Activated T-helper 1 cell treated with anti-CD3 and anti-CD28 coated beads, Interleukin-2, amount 50 U/mL, for 16 hours (primary cell): ENCODE measurements at places on chromosomes 2 and 18.

- DNase-seq, result no peak
Measured at GRCh38 chr2:239258248-239258647, 142.6 kb downstream of the HDAC4 start.

DNA sequence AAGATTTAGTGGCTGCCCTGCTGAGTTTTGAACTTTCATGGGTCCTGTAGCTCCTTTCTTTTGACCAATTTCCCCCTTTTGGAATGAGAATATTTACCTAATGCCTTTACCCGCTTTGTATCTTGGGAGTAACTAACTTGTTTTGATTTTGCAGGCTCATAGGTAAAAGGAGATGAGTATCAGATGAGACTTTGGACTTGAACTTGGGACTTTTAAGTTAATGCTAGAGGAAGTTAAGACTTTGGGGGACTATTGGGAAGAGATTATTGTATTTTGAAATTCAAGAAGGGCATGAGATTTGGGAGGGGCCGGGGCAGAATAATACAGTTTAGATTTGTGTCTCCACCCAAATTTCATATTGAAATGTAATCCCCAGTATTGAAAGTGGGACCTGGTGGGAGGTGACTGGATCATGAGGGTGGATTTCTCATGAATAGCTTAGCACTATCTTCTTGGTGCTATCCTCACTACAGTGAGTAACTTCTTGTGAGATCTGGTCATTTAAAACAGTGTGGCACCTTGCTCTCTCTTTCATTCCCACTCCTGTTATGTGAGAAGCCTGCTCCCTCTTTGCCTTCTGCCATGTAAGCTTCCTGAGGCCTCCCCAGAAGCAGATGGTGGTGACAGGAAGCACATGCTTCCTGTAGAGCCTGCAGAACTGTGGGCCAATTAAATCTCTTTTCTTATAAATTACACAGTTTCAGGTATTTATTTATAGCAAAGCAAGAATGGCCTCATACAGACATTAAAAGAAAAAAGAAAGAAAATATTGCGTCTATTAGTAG lies 6.1 kb downstream of the ADI1 start:
- no peak for DNase-seq

- DNase-seq, result no peak
Measured at GRCh38 chr18:60232541-60232940, 140.0 kb downstream of the MC4R start.

- no peak for DNase-seq
Measured at GRCh38 chr2:139079311-139079710, 299.1 kb upstream of the NXPH2 start.

DNA sequence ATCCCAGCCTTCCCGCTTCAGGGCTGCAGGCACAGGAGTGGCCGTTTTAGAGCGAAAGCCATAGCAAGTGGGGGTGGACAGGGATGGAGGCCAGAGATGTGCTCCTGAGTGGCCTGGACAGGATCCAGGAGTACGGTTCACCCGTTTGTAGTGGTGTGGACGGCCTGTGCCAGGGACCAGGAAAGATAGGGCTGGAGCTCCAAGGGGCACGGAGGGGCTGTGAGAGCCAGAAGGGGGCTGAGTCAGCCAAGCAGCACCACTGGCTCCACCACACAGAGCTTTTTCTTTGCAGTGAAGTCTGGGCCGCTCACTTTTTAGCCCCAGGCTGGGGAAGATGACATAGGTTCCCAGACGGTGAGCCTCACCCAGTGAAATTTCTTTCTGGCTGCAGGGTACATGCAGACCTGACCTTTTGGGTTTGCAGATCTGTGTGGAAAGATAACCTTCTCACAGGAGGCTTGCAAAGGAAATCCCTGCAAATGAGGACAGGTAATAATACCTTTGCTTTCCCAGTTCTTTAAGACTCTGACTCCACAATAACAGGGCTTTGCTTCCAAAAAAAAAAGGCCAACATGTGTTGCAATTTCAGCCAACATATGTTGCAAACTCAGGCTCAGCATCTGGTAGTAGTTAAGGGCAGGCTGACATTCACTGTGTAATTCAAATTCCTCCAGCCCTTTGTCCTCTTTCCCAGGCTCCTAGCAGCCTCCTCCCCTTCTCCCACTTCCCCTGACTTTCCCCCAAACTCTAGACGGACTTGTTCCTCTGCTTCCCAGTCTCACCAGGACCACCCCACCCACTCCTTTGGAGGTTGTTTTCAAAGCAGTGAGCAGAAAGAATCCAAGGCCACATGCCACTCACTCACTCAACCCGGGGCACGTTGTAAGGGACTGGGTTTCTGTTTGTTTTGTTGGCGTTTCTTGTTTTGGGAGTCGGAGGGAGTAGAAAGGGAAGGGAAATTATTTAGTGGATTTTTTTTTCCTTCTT lies 20.3 kb upstream of the LAPTM4A start:
- DNase-seq, result no peak

GRCh38 chr18:76412818-76413565 lies 82.0 kb downstream of the ZNF516 start:
- DNase-seq, result no peak

DNA sequence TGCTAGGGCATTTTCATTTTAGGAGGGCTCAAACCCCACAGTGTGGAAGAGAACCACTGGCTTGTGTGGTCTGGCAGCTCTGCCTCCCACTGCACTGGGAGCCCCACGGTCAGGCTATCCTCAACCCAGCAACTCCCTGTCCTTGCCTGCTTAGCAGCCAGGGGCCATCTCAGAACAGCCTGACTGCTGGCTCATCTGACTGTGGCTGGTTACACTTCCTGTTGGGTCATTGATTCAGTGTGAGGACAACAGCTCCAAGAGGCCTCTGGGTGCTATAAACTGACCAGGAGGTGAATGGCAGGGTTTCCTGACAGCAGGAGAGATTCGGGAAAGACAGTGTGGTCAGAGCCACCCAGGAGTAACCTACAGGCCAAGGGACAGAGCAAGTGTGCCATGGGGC lies 40.1 kb downstream of the AMER3 start:
- DNase-seq, result no peak

DNA sequence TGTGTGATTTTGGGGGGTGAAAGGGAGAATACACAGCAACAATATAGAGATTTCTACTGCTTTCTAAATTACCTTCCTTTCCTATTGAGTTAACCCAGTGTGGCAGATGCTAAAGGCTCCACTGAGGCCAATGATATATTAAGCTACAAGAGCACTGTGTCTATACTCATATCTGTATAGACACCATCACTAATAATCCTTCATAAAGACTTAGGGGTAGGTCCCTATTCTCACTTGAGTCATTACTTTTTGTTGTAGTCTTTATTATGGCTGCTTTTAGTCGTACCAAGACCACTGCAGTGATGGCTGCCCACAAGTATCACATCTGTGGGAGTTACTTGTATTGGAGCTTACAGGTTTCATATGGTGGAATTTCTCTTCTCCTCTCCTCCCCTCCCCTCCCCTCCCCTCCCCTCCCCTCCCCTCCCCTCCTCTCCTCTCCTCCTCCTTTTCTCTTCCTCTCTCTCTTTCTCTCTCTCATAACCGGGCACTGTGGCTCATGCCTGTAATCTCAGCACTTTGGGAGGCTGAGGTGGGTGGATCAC lies 637.6 kb downstream of the ADCYAP1 start:
- DNase-seq, result no peak

- no peak for DNase-seq
Measured at GRCh38 chr2:144151851-144152250, 368.1 kb downstream of the ZEB2 start.

- DNase-seq, result no peak
Measured at GRCh38 chr2:3620834-3621233, 25.9 kb downstream of the COLEC11 start.

GRCh38 chr2:239236808-239237205 lies 164.0 kb downstream of the HDAC4 start:
- no peak for DNase-seq

DNA sequence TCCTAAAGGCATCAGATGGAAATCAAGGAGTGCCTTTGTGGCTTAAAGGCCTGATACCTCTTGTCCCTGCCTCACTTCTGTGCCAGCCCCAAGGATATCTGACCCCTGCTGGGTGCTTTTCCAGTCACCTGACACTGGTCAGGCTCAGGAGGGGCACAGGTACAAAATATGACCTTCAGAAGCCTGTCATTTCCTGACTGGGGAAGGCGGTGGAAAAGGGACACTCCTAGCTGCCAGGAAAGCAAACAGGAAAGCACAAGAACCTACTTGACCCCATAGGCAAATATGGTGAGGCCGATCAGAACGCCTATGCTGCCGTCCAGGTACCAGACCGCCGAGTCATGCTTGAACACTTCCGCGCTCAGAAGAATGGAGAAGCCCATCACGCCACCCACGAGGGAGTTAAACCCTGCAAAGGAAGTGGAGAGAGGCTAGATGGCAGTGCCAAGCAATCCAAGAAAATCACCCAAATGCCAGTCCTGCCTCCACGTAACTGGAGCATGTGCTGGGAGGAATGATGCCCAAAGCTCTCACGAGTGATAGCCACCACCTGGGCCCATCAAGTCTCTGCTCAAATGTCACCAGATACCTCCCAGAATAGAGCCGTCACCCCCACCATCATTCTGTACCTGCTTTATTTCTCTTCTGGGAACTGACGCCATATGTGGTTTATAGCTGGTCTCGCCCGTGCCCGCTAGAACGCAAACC lies 204.0 kb downstream of the MGAT5 start:
- DNase-seq, result no peak

- DNase-seq, result peak; percentile 43
Measured at GRCh38 chr18:45775241-45775676, 50.2 kb upstream of the SIGLEC15 start.

- no peak for DNase-seq
Measured at GRCh38 chr18:24947521-24948305, 404.3 kb downstream of the ZNF521 start.

- no peak for DNase-seq
Measured at GRCh38 chr18:2412996-2413751, 158.1 kb downstream of the METTL4 start.

GRCh38 chr2:159009940-159010339 lies 41.5 kb downstream of the TANC1 start:
- no peak for DNase-seq

- no peak for DNase-seq
Measured at GRCh38 chr2:222545823-222546795, 109.8 kb downstream of the FARSB start.

DNA sequence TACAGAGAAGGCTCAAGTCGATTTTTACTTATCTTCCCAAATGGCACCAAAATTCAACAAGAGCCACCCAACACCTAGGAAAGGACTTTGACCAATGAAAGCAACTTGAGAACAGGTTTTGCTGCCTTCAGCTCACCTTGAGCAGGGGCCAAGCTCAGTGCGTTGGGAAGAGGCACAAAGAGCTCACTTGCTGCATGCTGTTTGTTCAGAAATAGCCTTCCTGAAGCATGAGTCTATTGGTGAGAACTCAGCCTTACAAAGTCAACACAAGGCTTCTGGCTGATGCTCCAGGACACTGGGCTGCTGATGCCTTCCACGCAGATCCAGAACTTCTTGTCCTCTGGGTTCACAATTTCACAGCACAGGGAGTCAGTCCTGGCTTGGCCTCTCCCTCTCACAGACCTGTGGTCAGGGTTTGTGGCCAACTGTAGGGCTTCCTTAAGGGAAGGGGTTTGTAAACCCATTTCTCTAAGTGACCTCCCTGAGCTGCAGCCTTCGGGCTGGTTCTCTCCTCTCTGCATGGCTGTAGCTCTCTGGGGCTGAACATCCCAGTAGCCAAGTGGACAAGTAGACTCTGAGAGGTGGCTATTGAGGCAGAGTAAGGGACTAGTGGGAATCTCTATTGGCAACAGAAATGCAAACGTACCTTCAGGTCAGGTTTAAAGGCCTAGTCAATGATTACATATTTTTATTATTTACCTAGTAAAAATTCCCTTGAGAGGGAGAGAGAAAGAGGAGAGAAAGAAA lies 124.7 kb upstream of the GATA6 start:
- no peak for DNase-seq

GRCh38 chr2:112791019-112791418 lies 6.7 kb upstream of the IL1A start:
- no peak for DNase-seq

GRCh38 chr18:41134426-41134825 lies 820.6 kb upstream of the PIK3C3 start:
- no peak for DNase-seq

- no peak for DNase-seq
Measured at GRCh38 chr2:95381212-95382191, 21.0 kb upstream of the FAHD2A start.

- no peak for DNase-seq
Measured at GRCh38 chr2:68849579-68850030, 21.6 kb downstream of the BMP10 start.

DNA sequence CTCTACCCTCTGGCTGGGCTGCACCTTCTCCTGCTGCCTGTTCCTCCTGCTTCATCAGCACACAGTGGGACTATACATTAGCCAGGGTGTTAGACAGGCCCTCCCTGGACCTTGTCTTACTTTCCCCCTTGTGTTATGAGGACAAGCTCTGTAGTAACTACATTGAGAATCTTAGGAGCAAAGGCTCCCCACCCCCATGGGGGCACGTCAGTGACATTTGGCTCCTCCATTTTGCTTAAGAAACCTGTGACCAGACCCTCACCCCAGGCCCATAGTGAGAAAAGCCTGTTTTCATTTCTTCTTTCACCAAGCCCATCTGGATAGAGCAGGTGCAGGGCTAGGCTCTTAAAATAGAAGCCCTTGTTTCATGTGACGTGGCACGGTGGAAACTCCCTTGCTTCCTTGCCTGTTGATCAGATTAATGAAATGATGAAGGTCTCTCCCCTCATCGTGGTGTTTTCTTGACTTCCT lies 146.7 kb downstream of the RPIA start:
- DNase-seq, result no peak

GRCh38 chr18:34493099-34493544 lies 217.0 kb upstream of the DTNA start:
- DNase-seq, result no peak

- DNase-seq, result no peak
Measured at GRCh38 chr2:72154386-72154975, 6.8 kb upstream of the CYP26B1 start.

DNA sequence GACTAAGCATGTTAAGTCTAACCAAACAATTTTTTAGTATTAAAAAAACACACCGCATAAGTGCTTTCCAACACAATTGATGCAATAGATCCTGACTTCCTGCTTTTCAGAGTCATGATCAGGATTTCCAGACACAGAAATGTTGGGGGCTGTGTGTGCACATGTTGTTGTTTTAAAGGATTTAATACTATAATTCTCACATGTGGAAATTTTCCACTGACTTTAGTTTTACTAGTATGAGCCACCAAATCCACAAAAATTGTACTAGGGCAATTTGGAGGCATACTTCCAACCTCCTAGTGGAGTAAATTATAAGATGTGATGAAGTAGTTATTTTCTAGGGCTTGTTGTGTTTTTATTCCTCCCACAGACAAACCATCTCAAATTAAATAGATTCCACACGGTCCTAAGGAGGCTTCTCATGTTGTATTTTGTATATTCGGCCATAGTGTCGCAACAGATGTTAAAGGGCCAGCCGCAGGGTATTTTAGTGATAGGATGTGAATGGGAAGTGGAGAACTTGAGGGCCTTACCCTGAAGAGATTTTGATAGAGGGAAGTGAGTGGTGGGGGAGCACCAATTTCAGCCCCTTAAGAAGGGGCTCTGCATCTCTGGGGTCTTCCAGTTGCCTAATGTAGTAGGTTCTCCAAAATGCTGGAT lies 108.9 kb upstream of the KLF7 start:
- DNase-seq, result no peak

DNA sequence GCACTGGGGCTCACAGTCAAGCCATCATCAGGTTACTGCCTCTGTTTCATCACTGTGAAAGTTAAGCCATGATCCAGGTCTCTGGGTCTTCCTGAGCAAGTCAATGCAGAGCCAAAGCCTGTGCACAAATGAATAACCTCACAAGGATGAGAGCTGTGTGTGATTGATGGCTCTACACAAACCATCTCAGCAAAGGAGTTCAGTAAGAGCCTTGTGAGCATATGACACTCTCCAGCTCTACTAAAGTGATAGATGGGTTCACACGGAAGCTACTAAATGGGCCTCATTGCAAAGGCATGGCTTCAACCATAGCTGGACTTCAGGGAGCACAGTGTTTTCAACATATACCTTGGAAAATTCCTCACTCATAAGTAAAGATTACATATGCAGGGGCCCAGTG lies 101.5 kb downstream of the AFF3 start:
- DNase-seq, result no peak
